Activated T-cell treated with anti-CD3 and anti-CD28 coated beads, Interleukin-2, amount 50 U/mL, for 24 hours (primary cell): ENCODE measurements at places on chromosomes 13 and 19.

- no peak for DNase-seq
These were observed 310.6 kb downstream of the DCT start for GRCh38 chr13:94168783-94169453.

DNA sequence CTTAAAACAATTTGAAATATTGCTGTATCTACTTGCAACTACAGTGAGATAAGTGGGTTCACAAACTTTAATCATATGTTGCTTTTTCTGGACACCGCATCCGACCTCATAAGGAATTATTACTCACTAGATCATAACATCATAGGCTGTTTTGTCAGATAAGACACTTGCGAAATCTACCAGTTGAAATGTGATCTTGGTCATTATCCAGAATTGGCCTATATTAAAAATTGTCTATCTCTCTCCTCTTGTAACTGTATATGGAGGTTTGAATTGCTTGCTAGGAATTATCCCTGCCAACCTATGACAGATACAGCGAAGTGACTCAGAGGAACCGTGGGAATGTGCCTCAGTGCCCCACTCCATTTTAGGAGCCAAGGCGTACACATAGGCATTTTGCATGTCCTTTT lies 117.0 kb upstream of the POSTN start:
- DNase-seq, result no peak

DNA sequence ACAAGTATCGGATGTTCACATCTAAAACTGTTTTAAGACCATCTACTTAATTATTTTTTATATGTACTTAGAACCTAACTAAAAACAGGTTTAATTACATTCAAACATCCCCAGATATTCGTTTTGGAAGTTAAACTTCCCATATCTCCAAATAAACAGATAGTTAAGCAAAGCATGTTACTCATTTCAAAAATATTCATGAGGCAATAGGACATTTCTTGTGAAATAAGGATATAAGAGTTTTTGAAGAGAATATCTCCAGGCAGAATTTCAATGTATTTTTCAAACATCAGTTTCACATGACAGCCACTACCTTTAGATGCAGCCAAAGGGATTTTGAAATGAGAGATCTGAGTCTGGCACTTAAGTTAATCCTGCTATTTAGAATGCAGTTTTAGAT lies 697.5 kb downstream of the SLITRK1 start:
- no peak for DNase-seq

DNA sequence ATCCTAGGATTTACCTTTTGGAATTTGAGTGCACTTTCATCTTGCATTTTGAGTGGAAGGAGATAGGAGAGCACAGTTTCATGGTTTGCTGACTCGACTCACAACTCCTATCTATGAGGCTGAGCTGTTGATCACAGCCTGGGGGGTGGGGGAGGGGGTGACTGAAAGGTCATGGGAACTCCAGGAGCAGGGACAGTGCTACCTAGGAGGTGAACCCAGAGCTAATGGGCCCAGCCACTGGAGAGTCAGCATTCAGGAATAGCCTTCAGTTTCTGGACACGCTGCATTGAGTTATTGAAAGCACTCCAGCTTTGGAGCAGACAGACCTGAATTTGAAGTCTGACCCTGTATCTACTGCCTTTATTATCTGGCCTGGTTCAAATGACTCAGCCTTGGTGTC lies 339.9 kb downstream of the SLC7A1 start:
- no peak for DNase-seq

- DNase-seq, result no peak
These were observed 231.6 kb upstream of the IRS2 start for GRCh38 chr13:110018009-110018408.

DNA sequence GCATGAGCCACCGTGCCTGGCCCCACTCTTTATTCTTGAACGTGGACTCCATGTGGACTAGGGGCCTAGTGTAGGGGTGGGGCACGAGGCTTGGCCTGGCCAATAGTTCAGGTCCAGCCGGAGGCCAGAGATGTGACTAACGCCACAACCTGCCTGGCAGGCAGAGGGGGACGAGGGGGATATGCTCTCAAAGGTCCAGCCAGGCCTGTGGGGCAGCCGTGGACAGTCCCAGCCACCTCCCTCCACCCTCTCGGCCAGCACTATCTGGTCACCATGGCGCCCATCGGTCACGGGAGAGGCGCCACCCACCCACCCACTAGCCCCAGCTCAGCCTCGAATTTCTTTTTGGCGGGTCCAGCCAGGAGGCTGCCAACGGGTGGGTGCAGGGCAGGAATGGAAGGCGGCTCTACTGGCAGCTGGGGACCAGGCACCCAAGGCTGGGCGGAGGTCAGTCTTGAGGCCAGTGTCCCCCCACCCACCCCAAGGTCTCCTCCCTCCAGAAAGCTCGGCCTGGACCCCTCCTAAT lies 2.2 kb upstream of the CERS1 start:
- DNase-seq, result no peak

DNA sequence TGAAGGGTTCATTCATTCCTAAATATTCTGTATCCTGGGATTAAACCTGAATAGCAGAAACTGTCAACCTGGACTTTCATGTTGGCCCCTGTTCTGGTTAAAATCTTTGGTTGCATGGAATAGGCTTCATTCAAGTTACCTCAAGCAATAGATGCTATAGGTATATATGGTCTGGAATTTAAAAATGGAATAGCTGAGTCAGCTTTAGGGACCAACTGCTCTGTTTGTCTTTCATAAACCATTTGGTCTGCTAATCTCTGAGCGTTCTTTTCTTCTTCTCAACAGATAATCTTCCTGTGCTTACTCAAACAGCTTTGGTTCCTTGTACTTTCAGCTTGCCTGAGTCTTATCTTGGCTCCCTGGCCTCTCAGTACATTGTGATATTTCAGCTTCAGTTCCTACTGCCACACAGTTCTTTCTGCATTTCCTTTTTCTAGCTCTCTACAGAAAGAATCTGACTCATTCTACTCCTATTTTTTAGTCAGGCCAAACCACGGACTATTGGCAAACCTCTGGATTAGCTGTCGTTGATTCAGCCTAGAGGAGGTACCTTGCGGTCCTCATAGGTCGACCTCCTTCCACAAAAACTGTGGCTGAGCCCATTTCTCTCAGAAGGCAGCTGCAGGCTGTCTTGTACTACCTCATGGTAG lies 35.9 kb upstream of the MAB21L1 start:
- DNase-seq, result no peak

DNA sequence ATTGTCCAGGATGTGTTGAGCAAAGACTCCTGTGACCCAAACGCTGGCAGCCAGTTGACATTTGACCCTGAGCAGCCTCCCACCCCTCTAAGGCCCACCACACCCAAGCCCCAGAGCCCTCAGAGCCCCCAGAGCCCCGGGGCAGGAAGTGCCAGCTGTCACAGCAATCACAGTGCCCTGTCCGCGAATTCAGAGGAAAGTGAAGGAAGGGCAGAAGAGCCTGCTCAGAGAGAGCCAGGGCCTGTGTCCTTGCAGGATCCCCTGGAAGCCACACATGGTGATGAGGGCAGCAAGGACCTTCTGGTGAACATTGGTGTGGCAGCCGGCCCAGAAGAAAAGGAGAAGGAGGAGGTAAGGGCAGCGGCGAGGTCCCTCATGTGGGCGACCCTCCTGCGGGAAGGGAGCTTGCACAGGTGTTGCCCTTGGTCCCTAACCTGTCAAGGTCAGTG lies 63.7 kb downstream of the SPATA13 start:
- no peak for DNase-seq

- no peak for DNase-seq
These were observed 32.3 kb upstream of the NDUFS7 start for GRCh38 chr19:1351381-1351851.

DNA sequence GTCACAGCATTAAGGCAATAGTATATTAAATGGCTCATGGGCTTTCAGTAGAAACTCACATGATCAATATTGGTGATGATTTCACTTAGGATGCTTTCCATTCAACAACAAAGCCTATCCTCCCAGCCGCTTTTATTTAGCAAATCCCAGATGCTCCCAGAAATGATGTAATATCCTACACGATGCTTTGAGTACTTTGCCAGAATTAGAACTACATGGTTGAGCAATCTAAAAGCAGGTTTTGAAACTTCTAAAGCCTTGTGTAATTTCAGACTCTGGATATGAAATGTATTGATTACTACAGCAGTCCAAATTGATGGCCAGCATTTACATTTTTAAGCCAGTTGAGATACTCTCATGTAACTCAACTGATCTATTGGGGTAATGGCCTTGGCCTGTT lies 13.6 kb downstream of the DLEU7 start:
- DNase-seq, result no peak

GRCh38 chr13:23414682-23415081 lies 18.8 kb downstream of the SACS start:
- no peak for DNase-seq

GRCh38 chr19:45632468-45633196 lies 6.6 kb downstream of the EML2 start:
- peak; percentile 75 for DNase-seq

DNA sequence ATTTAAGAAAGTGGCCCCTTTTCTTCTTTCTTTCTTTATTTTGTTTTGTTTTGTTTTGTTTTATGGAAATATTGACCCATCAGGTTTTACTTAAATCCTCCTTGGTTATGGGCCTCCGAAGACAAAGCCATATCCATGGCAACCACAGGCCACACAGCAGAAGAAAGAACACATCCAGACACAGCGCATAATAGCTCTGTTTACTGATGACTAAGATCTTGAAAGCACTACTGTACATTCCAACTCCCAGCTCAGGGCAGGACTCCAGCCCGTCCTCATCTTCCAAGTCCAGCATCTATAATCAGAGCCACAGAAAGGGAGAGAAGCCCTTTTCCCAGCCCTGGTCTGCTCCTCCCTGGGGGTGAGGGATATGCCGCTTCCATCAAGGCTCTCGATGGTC lies 84.3 kb downstream of the NUFIP1 start:
- no peak for DNase-seq

DNA sequence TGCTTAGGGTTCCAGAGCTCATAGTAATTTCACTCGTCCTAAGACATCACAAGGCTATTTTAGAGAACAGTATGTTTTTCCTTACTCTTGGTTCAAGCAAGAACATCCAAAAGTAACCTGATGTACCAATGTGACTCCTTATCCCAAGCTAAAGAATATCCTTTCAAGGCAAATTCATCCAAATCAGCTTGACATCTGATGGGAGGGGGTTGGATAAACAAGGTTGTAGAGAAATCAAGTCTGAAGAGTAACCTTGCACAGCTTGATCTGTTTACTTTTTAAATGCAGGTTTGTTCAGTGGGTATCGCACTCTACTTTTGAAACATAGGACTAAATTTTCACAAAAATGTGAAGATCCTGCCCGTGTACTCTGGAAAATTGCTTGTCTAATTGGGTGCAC lies 201.2 kb downstream of the GGACT start:
- DNase-seq, result no peak
